Activated T-cell treated with anti-CD3 and anti-CD28 coated beads for 48 hours (primary cell): ENCODE measurements at places on chromosomes 2 and 18.

DNA sequence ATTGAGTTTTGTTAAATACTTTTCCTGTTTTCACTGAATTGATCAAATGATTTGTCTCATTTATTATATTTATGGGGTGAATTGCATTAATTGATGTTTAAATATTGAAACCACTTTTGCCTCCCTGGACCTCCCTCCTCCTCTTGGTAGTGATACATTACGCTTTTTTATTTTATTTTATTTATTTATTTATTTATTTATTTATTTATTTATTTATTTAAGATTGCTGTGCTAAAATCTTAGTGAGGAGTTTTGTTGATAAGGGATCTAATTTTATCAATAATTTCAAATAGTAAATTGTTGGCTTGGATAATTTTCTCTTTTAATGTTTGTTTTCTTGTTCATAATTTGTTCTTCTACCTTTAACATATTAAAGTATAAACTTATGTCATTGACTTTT lies 1281.0 kb upstream of the NXPH2 start:
- no peak for DNase-seq

DNA sequence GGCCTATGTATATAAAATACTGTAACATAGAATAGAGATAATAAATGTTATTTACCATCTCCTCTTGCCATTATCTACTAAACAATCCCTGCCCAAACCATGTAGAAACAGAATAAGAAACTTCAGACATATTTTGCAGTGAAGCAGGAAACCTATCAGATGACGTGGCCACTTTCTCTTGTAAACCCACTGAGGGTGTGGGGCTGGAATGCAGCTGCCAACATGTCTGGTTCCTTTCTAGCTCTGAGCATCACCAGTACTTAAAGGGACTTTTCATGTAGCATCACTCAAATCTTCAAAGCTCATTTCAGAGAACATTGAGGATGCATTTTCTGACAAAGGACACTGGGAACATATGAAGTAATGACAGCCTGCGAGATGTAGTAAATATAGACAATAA lies 251.8 kb downstream of the LPIN1 start:
- DNase-seq = no peak

GRCh38 chr2:118013221-118013723 lies 598 bp downstream of the CCDC93 start:
- DNase-seq = peak; percentile 29

DNA sequence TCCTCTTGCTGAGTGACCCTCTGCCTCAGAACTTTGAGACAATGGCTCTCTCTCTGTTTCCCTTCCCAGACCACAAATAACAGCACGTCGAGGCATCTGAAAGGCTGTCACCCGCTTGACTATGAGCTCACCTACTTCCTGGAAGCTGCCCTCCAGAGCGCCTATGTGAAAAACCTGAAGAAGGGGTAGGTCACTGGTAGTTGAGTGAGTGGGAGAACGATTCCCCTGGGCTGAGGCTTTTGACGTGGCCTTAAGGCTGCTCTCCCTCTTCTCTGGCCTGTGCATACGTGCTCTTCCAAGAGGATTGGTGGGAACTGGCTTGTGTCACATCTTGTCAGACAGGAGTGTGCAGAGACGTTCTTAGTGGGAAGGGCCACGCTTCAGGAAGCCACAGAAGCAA lies 63.1 kb upstream of the MCFD2 start:
- DNase-seq = no peak

- DNase-seq = no peak
Measured at GRCh38 chr18:75183524-75183923, 25.4 kb downstream of the PTGR3 start.

- no peak for DNase-seq
Measured at GRCh38 chr2:142557391-142557790, 320.1 kb upstream of the KYNU start.

GRCh38 chr18:12593866-12594265 lies 64.0 kb downstream of the SPIRE1 start:
- no peak for DNase-seq

DNA sequence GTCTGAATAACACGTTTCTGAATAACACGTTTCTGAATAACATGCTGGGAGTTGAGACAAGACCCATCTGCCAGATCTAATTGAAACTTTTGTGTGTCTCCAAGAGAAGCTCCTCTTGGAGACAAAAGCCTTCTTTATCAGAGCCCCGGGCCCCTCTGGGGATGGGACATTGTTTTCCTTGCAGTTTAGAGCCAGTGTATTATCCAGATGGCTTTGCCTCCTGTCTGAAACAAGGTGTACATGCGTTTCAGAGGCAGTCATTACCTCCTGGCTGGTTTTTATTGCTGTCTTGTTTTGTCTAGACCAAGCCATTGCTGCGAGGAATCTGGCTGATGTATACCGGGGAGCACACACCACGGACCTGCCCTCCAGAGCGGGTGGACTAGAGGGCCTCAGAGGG lies 7.8 kb downstream of the FOSL2 start:
- no peak for DNase-seq

DNA sequence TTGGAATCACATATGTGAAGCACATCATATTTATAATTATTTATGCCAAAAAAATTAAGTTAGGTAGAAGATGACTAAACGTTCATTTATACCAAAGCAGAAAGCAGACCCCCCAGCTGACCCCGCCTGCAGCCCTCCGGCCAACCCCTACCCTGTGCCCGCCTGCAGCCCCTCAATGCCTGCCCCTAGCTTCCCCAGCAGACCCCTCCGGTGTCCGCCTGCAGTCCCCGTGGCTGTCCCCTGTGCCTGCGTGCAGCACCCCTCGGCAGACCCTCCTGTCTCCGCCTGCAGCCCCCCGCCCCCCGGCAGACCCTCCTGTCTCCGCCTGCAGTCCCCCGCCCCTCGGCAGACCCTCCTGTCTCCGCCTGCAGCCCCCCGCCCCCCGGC lies 136.2 kb downstream of the NFATC1 start:
- no peak for DNase-seq

DNA sequence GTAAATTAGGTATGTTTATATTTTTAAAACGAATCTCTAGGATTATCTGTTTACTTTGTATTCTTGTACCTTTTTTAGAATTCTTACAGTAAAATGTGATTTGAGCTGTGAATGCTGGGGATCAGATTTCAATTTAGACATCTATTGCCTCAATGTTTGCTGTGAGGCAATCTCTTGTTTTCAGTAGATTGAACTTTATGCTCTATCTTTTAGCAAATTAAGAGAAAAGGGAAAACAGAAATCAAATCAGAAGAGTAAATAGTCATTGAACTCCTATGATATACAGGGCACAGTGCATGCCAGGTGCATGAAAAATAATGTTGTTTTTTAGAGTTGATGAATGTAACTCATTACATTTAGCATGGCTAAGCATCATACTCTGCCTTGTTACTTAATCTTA lies 39.5 kb downstream of the ZC3H6 start:
- DNase-seq = no peak

GRCh38 chr2:225399504-225399903 lies at the start of gene NYAP2:
NYAP2 (plus strand) TSS chr2:225399710; CDS start chr2:225408881, 9,171 bp downstream.
- no peak for DNase-seq

GRCh38 chr18:23356915-23357601 lies 96.0 kb upstream of the RIOK3 start:
- DNase-seq = no peak

- no peak for DNase-seq
Measured at GRCh38 chr2:100886085-100886484, 66.1 kb downstream of the NPAS2 start.

DNA sequence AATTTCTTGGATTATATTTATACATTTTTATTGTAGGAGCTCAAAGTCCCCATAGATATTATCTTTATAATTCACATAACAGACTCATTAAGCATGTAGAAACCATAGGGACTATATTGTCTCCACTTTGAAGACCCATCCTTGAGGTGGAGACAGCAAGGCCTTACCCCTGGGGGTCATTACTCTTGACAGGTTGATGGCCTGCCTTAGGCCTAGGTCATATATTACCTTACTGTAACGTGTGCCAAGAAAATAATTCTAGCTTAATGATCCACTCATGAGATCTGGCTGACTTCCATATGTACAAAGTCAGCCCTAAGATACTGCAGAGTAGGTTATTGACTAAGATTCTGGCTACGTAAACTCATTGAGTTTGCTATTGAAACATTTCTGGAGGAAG lies 65.4 kb upstream of the GLS start:
- no peak for DNase-seq

GRCh38 chr2:153004627-153005026 lies 286.2 kb downstream of the ARL6IP6 start:
- no peak for DNase-seq

GRCh38 chr2:187529977-187530721 lies 24.1 kb downstream of the TFPI start:
- no peak for DNase-seq

- DNase-seq = no peak
Measured at GRCh38 chr2:107808959-107809358, 17.7 kb upstream of the RGPD4 start.

GRCh38 chr2:29983308-29983707 lies 61.9 kb upstream of the ALK start:
- no peak for DNase-seq

DNA sequence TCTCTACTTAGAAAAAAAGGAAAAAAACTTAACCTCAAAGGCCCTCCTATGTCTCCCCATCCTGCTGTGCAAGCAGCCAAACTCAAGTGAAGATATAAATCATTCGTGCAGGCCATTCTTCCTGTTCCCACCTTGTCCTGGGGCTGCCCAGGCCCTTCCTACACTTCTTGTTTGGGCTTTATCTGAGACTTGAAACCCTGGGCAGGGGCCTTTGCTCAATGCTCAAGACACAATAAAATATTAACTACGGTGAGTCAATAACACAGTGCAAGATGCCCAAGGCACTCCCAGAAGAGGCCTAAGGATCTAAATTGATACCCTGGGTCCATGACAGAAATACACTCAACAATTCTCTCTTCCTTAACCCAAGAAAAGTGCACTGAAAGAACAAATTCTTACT lies 67.6 kb downstream of the TBC1D8 start:
- no peak for DNase-seq

- DNase-seq = no peak
Measured at GRCh38 chr2:112335600-112335999, 60.2 kb downstream of the ZC3H6 start.

GRCh38 chr18:9483526-9483925 lies 8.2 kb downstream of the RALBP1 start:
- DNase-seq = no peak

DNA sequence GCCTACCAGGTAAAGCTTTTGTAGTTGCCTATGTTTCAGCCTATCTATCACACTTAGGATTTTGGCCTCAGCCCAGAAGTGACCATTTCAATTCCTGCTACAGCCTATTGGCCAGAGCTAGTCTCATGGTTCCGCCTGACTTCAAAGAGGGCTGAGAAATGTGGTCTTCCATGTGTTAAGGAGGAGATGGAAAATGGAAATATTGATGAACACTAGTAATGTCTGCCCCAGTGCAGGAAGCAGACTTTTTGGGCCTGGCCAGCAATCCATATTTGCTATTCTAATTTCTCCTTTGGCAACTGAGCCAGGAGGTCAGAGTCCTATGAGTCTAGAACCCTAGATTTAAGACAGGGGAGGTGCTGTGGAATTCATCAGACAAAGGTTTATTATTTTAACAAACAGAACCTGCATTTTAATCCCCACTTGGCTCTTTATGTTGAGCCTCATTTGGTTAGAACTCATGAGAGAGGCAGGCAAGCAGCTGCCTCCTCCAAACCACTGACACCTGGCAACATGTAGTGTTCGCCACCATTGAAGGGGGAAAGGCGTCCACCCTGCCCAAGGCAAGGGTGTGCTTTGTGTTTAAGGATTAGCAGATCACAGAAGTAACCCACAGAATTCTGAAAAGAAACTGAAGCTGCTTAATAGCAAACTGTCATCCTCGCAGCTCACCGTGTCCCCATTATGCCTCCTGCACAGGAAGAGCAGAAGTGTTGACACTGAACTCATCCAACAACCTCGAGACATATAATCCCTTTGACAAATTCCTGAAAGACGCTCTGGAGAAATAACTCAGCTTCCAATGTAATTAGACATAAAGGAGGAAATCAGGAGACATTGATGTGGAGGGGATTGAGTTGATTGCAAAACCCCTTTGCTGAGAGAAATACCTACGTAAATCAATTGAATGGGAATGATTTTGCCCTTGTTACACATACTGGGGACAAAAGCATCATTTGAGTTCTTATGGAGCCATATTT lies 47.7 kb upstream of the SCG2 start:
- DNase-seq = no peak

DNA sequence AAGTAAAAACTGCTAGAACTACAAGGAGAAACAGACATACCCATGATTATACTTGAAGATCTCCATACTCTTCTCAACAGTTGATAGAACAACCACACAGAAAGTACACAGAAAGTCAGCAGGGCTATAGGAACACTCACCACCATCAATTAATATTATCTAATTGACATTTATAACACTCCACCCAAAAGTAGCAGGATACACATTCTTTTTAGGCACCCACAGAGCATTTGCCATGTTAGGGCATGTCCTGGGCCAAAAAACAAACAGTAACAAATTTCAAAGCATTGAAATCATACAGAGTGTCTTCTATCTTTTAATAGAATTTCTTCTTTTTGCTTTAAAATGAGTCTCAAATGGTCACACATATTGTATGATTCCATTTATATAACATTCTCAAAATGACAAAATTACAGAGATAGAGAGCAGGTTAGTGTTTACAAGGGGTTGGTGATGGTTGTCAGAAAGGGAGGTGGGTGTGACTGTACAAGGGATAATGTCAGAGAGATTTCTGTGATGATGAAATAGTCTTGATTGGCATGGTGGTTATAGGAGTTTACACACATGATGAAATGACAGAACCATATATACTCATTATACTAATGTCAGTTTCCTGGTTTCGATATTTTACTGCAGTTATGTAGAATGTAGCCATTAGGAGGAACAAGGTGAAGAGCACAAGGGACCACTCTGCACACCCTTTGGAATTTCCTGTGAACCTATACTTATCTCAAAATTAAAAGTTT lies 82.8 kb downstream of the NCK2 start:
- no peak for DNase-seq

- no peak for DNase-seq
Measured at GRCh38 chr2:217125014-217125413, 265.1 kb upstream of the TNP1 start.

GRCh38 chr2:202479610-202480009 lies 103.5 kb downstream of the BMPR2 start:
- no peak for DNase-seq

DNA sequence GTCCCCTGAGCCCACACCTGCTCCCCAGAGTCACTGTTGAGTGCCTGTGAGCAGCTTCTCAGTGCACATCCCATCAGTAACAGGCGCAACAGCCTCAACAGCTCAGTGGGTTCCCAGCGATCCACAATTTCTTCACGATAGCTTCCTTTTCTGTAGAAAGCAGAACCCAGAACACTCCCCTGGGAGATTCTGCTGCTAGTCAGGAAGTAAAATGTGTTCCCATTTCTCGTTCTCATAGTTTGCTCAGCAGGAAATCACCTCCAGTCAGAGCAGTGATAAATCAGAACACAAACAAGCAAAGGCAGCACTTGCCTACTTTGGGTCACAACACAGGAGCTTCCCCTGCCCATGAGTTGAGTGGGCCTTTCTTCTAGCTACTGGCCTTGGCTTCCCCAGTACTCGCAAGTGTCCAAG lies 48.9 kb upstream of the ATG16L1 start:
- DNase-seq = no peak

GRCh38 chr2:33485051-33485450 lies 8.6 kb downstream of the RASGRP3 start:
- DNase-seq = no peak
